Stimulated activated CD8-positive, alpha-beta memory T cell treated with anti-CD3 and anti-CD28 coated beads, Interleukin-4, amount 100 ng/mL, for 24 hours (primary cell): ENCODE measurements at places on chromosomes 12 and 14.

DNA sequence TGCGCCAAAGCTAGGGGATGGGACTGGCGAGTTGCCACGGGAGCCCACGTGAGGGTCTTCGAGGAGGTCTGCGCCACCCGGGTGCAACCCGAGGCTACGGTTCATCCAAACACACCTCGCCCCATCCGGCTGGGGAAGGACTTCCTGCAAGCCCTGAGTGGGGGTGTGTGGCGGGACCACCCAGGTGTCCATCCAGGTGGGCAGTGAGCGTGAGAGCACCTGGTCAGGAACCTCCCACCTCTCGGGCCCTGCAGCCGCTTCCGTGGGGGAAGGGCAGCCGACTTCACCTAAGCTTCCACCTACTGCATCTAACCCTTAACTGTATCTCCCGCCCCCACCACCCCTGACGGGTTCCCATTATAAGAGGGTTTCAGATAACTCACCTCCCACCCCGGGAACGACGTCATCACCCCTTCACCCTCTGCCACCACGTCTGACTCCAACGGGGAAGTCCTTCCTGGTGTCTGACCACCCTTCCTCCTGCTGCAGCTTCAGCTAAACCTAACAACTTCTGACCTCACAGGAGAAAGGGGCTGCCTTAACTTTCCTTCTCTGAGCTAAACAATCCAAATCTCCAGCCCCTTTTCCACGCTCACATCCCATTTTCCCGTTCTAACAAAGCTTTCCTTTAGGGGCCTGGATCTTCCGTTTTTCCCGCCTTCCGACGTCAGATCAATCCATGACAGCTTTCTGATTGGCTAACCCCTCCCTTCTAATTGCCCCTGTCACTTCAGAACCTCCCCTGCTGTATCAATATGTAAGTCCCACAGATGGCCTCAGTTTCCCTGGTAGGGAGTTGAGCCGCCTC lies 27.4 kb upstream of the SMUG1 start:
- DNase-seq: no peak

DNA sequence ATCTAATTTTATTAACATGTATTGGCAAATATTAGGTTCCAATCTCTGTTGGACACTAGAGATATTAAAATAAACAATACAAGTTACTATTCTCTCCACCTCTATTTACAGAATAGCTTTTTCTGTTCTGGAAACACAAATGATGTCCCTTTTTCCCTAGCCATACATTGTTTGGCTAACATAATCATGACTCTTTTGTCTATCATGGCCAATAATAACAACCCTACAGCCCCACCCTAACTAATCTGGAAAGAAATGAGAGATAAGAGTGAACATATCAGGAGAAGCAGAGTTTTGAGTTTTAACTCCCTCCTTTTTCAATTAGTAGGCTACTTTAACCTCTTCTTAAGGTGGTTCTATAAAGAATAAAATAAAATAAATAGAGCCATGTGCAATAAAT lies 40.2 kb downstream of the RASSF9 start:
- DNase-seq: no peak

GRCh38 chr14:71482671-71483070 lies 449.6 kb upstream of the RGS6 start:
- DNase-seq: no peak

DNA sequence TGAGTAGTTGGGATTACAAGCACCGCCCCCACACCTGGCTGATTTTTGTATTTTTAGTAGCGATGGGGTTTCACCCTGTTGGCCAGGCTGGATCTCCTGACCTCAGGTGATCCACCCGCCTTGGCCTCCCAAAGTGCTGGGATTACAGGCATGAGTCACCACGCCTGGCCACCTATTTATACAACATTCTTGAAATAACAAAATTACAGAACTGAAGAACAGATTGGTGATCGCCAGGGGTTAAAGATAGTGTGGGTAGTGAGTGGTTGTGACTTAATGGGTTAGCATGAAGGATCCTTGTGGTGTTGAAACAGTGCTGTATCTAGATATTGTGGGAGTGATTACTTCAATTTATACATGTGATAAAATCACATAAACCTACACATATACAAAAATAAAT lies 7.4 kb downstream of the GLIPR1L1 start:
- DNase-seq: no peak

GRCh38 chr12:93571365-93571924 lies 1.0 kb upstream of the SOCS2 start:
- peak; percentile 63 for DNase-seq

GRCh38 chr14:103206836-103207387 lies 83.7 kb downstream of the TNFAIP2 start:
- no peak for DNase-seq

DNA sequence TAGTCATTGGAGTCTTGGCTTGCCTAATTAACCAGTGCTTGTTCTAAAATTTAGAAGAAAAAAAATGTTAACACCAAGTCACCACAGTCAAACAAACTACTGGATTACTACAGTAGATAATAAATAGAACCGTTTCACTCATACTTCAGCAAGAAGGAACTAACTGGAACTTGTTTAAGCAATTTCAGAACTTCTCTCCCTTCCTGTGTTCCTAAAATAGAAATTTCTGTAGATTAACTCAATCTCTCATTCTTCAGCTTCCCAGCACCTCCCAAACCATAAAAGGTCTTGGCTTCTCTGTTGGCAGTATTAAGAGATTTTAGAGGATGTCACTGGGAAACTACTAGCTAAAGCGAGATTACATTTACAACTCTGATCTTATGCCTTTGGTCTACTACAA lies 18.6 kb downstream of the GNS start:
- DNase-seq: no peak

DNA sequence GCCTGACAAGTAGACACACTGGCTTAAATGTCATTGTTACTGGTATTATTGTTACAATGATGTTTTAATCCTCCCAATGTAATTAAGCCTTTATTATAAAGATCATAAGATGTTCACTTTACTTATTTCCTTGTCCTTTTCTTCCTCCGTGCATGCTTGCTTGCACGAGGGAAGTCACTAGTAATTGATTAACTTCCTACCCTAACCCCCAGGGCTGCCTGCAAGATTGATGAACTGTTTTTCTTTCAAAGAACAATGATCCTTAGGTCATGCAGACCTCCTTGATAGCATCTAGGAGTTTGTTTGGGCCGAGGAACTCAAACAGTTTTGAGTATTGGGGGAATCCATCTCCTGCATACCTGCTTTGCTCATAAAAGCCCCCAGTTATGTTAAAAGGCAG lies 43.0 kb downstream of the GLRX5 start:
- DNase-seq: no peak

DNA sequence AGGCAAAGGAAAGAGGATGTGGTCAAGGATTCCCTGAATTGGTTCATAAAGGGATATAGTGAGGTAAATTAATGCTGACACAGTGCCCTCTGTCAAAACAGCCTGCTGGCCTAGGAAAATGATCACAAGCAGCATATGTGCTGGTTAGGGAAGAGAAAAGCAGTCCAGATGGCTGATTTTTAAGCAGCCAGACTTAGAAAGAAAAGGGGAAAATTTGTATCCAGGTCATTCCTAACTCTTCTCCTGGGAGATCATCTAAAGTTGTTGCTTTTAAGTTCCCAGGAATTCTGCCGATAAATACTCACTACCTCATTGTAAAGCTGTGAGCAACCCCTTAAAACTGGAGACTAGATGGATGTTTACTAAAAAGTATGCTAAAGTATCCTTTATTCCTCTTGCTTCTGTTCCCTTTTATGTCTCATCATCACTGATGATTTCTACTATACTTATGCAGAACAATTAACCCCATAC lies 46.4 kb upstream of the CNOT2 start:
- no peak for DNase-seq

GRCh38 chr12:14772946-14773345 lies 30.3 kb downstream of the WBP11 start:
- no peak for DNase-seq

- DNase-seq: no peak
Observed at GRCh38 chr12:23066095-23066494, 441.1 kb downstream of the ETNK1 start.

GRCh38 chr14:76575108-76575507 lies 186.2 kb upstream of the VASH1 start:
- no peak for DNase-seq

GRCh38 chr14:68935761-68936214 lies 43.3 kb downstream of the ACTN1 start:
- DNase-seq: no peak

- DNase-seq: no peak
Observed at GRCh38 chr14:96442355-96442754, 50.4 kb downstream of the AK7 start.

GRCh38 chr12:14514154-14514842 lies 53.4 kb downstream of the PLBD1 start:
- no peak for DNase-seq

- DNase-seq: no peak
Observed at GRCh38 chr12:116436561-116437249, 122.5 kb upstream of the MAP1LC3B2 start.

GRCh38 chr14:103100281-103101121 lies 6.0 kb downstream of the EXOC3L4 start:
- DNase-seq: no peak

- DNase-seq: no peak
Observed at GRCh38 chr12:68012712-68013111, 23.5 kb downstream of the IFNG-AS1 start.

DNA sequence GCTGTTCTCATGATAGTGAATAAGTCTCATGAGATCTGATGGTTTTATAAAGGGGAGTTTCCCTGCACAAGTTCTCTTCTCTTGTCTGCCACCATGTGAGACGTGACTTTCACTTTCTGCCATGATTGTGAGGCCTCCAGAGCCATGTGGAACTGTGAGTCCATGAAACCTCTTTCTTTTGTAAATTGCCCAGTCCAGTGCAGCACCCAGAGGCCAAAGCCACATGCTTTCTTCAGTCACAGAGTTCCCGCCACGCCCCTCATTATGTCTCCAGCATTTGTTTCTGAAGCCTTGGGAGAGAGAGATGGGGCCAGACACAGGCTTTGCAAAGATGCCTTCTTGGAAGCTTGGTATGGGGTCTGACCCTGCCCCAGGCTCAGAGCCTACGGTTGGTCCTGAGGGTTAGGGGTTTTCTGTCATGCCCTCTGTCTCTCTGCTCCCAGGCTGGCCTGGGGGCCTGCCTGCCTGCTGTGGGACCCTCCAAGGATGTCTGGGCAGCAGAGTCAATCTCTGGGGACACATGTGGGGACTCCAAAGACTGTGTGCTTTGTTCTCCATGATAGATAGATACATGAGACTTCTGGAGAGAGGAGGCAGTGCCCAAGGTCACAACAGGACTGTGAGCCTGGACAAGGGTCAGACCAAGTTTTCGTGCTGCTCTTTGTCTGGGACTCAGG lies 114.1 kb upstream of the PRMT8 start:
- no peak for DNase-seq

- no peak for DNase-seq
Observed at GRCh38 chr14:39351708-39352107, 80.5 kb downstream of the FBXO33 start.

DNA sequence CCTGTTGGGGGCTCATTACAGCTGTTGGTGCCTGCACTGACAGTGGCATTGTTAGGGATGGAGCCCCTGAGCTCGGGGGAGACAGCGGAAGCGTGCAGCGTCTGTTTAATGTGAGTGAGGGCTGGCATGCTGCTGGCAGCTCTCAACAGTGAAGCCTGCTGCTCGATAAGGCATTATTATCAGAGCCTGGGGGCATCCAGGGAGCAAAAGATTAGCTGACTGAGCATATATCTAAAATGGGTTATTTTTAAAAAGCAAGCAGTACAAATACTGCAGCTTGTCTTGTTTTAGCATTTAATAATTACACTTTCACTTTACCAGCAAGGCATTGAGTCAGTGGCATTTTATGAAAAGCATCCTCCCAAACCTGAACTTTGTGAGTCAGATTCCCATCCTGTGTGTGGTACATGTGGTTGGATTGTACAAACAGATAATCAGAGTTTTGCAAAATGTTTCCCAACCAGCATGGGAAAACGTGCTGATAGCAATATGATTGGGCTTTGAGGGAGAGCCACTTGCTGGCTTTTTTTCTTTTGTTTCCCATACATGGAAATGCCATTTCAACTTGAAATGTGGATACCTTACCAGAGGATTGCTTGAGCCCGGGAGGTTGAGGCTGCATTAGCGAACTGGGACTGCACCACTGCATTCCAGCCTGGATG lies 150.8 kb downstream of the PRKCH start:
- no peak for DNase-seq

DNA sequence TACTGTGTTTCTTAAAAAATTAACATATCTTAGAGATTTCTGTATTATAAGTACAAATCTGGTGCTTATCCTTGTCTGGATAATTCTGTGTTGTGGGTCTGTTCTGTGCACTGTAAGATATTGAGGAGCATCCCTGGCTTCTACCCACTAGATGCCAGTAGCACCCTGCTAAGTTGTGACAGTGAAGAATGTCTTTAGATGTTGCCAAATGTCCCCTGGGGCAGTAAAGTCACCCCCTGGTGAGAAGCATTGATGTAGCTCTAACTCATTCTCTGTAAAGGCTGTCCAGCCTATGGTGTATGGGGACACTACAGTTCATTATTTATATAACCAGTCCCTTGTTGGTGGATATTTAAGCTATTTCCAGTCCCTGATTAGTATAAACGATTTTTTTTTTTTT lies 31.4 kb downstream of the MAP1LC3B2 start:
- DNase-seq: no peak

GRCh38 chr12:27347779-27348178 lies 15.1 kb downstream of the BMAL2 start:
- no peak for DNase-seq

GRCh38 chr12:130011611-130012385 lies 108.0 kb upstream of the TMEM132D start:
- DNase-seq: no peak

- DNase-seq: no peak
Observed at GRCh38 chr14:35553808-35554207, 19.8 kb downstream of the INSM2 start.
